ENCODE measurements at places on chromosomes 5 and 9. TPM values are rescaled to one million over a fixed set of nuclear protein-coding genes. Genes with fewer than 3 reads are reported as not detected.

DNA sequence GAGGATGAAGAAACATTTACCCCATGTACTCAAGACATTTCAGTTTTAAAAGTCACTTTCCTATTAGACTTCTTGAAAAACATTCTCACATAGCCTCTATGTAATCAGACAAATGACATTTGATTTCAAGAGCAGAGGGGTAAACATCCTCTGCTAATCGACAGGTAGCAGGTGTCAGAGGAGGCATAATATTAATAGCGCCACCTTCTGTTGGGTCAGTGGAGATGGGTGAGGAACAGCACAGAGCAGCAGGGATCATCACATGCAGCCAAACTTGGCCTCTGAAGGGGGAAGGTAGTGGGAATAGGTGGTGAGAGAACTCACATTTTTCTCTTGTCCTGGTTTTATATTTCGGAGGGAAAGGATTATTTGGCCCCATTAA lies 3.3 kb upstream of the LSM11 start:
- peak; percentile 34 for DNase-seq
- H3K4me3 ChIP-seq: no peak overlapping the region
- H3K27ac ChIP-seq: peak overlapping the region; percentile 30
- peaks cover 19% of the 10 kb centered on the region for H3K4me1 ChIP-seq
- peaks cover 26% of the 10 kb centered on the region for H3K36me3 ChIP-seq
- H3K27me3 ChIP-seq: no peaks in the 10 kb centered on the region

GRCh38 chr5:137575211-137575610 lies 76.1 kb upstream of the SPOCK1 start:
- no peaks in the 10 kb centered on the region for H3K36me3 ChIP-seq
- peaks cover 13% of the 10 kb centered on the region for H3K27me3 ChIP-seq
- H3K4me1 ChIP-seq: no peaks in the 10 kb centered on the region
- DNase-seq: no peak

GRCh38 chr5:139422307-139422893 lies 16.9 kb downstream of the DNAJC18 start:
- H3K36me3 ChIP-seq: peaks cover 61% of the 10 kb centered on the region
- H3K27me3 ChIP-seq: no peaks in the 10 kb centered on the region
- H3K4me3 ChIP-seq: no peak overlapping the region
- peak; percentile 50 for DNase-seq
- H3K27ac ChIP-seq: peak overlapping the region; percentile 83
- H3K4me1 ChIP-seq: peaks cover 10% of the 10 kb centered on the region

The OTP gene
- not detected for total RNA-seq

GRCh38 chr5:94793113-94793815 lies 174.8 kb downstream of the SLF1 start:
- H3K36me3 ChIP-seq: no peaks in the 10 kb centered on the region
- peak; percentile 25 for DNase-seq
- peak overlapping the region; percentile 84 for H3K27ac ChIP-seq
- peaks cover 35% of the 10 kb centered on the region for H3K4me1 ChIP-seq
- H3K4me3 ChIP-seq: peak overlapping the region; percentile 39

DNA sequence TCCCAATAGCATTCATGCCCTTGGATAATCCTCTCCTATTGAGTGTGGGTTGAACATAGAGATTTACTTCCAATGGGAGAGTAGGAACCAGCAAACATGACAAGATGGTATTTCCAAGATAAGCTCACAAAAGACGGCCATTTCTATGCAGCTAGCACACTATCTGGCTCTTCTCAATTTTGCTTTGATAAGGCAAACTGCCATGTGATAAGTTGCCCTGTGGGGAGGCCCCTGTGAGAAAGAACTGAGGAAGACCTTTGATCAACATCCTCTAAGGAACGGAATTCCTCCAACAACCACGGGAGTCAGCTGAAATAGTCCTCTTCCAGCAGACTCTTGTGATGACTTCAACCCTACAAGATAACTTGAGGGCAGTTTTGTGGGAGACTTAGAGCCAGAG lies 211.9 kb upstream of the TRPM3 start:
- no peak overlapping the region for H3K27ac ChIP-seq
- no peak overlapping the region for H3K4me3 ChIP-seq
- peaks cover 6% of the 10 kb centered on the region for H3K27me3 ChIP-seq
- no peaks in the 10 kb centered on the region for H3K36me3 ChIP-seq
- no peak for DNase-seq
- H3K4me1 ChIP-seq: no peaks in the 10 kb centered on the region

DNA sequence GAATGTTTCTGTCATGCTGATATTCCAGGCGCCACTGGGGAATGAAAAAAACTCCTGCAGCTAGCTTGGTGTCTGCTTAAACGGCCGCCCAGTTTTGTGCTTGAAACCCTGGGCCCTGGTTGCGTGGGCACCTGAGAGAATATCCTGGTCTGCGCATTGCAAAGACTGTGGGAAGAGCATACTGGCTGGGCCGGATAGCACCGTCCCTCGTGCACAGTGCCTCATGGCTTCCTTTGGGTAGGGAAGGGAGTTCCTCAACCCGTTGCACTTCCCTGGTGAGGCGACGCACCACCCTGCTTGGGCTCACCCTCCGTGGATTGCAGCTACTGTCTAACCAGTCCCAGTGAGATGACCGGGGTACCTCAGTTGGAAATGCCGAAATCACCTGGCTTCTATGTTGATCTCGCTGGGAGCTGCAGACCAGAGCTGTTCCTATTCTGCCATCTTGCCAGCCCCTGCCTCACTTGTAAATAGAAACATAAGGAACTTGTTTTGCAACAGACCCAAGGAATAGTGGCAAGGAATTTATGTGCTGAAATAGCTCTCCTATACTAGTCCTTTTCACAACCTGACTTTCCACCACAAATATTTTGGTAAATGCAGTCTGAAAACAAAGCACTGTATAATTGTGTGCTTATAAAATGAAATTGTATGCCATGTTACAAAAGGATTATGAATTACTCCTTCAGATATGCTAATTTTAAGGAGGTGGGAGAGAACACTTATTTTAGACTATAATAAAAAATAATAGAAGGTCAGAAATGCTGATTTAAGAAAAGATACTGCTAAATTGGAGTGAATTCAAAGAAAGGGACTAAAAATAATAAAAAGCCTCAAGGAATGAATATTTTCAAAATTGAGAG lies 90.3 kb downstream of the ADAMTSL1 start:
- no peaks in the 10 kb centered on the region for H3K4me1 ChIP-seq
- no peak overlapping the region for H3K27ac ChIP-seq
- no peaks in the 10 kb centered on the region for H3K36me3 ChIP-seq
- H3K4me3 ChIP-seq: no peak overlapping the region
- no peak for DNase-seq
